ENCODE measurements at places on chromosomes 16 and 17. TPM values are rescaled to one million over a fixed set of nuclear protein-coding genes. Genes with fewer than 3 reads are reported as not detected.

TBC1D26 gene
- not detected for total RNA-seq

IRF8 gene
- 2.2 TPM for total RNA-seq

FBXW10 gene
- not detected for total RNA-seq

CDH5 gene
- 47.4 TPM for total RNA-seq

EEF2KMT gene
- total RNA-seq: 6.0 TPM

LRRC37A2 gene
- total RNA-seq: 3.1 TPM

TPSG1 gene
- total RNA-seq: not detected

SBK1 gene
- total RNA-seq: 0.52 TPM

C16orf89 gene
- total RNA-seq: 5.4 TPM

GRIN2A gene
- 7.4 TPM for total RNA-seq

ABCC11 gene
- total RNA-seq: not detected

PRSS27 gene
- total RNA-seq: 0.51 TPM

CBFA2T3 gene
- 1.1 TPM for total RNA-seq
